ENCODE measurements at places on chromosomes 6 and 20.

DNA sequence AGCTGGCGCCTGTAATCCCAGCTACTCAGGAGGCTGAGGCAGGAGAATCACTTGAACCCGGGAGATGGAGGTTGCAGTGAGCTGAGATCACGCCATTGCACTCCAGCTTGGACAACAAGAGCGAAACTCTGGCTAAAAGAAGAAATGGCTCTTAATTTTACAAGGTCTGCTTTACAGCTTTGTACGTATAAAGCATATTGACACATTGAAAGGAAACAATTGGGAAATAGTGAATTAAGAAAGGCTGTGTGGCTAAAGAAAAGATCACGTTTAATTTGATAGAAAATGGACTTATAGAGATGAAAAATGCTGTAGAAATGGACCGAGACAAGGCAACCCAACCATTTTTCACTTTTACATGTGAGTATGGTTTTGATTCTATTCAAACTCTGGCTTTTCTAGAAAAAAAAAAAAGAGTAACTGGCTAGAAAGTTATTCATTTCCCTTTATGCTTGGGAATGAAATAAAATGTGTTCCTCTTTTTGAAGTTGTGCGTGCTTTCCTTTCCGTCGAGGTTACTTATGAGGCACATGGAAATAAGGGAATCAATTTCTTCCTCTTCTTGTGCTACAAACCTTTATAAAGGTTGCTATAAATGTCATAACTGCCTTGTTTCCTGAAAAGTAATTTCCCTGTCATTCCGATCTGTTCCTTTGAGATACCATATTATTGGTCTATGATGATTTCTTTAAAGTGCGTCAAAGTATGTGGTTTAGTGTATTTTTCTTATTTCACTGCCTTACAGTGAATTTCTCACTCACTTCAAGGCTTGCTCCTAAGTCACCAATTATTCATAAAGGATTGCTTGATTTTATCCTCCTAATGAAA, 29.4 kb downstream of the PFDN4 start:
- no peak for DNase-seq

GRCh38 chr6:138891255-138891986, 95.5 kb downstream of the ECT2L start:
- DNase-seq, result no peak

DNA sequence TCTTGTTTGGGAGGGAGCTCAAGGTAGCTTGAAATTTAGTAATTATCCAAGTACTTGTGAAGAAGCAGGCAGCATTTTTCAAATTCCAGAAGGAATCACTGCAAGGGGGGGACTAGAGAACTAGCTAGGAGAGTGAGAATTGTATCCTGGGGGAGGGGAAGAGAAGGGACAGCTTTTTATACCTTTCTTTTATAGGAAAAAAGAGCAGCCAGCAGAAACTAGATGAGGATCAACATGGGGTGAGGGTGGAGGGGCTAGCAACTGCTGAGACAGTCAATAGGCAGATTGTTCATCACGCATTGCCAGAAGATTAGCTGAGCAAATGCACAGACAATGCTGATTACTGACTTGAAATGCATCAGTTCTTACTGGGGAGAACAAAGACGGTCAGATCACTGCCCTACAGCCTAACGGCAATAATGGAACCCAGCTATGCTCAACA, 514.3 kb upstream of the CITED2 start:
- no peak for DNase-seq

DNA sequence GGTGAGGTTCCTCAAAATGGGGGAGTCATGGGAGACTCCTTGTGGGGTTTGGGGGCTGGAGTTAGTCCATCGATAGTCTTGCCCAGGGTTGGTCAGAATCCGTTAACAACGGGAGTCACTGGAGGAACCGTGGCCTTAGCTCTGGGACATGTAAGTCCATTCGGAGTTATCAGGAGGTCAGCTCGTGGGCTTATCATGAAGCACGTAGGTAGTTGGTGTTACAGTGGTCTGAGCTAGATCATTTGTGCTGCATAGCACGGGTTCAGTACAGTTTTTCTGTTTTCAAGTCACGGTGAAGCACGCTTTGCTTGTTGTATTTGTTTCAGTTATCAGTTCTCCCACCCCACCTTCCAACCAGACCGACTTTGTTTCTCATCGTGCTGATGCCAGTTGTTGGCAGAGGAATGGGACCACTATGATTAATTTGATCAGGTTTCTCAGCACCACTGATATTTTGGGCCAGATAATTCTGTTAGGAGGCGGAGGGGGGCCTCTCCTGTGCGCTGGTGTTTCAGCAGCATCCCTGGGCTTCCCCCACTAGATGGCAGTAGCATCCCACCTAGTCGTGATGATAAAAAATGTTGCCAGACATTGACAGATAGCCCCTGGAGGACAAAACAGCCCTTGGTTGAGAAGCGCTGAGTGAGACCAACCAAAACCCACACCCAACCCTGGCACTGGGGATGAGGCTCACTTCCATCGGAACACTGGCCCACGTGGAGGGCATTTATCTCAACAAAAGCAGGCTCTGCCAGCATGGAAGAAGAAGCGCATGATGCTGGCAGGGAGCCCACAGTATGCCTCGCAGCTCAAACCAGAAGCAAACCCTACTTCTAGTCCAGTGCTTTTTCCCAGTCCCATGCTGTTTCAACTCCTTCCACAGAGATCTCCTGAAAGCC, 2.2 kb upstream of the APMAP start:
- peak; percentile 84 for DNase-seq

DNA sequence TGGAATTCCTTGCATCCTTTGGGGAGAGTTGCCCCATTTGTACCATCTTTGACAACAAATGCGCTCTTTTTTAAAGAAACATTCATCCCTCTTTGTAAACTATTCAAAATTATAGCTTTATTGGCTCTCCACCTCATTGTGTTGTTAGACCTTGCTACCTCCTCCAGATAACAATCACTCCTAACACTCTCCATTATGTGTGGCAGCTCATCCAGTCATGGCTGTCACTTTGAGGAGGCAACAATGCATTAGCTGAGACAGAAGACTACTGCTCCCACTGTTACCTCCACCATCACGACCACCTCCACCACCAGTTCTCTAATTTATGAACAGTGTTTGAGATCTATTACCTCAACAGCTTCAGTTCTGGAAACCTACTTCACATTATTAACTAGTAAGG, 339.1 kb downstream of the FRK start:
- DNase-seq, result no peak

DNA sequence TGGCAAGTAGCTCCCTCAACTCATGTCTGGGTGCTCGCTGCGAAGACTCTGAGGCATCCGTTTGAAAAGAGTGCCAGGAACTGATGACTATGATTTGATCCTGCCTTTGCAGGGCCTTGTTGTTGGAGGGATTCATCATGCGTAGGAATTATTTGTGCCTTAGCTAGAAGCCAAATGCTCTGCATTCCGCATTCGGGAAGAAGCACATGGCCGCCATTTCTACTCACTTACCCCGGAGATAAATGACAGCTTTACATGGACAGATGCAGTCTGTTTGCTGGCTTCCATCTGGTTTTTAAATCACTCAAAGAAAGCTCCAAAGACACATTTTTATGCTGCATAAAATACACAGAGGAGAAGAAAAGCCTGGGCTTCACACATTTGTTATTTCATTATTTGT, 363.3 kb upstream of the CDH4 start:
- DNase-seq, result no peak

- DNase-seq, result no peak
Observed at GRCh38 chr20:19381947-19382346, 169.5 kb downstream of the SLC24A3 start.

Data from central memory CD8-positive, alpha-beta T cell (primary cell).